ENCODE measurements at places on chromosomes 11 and 22.

GRCh38 chr11:47398011-47398410, 10.4 kb upstream of the SLC39A13 start:
- DNase-seq, result no peak

- DNase-seq, result peak; percentile 26
Observed at GRCh38 chr22:21450320-21450831, 16.8 kb upstream of the TMEM191C start.

DNA sequence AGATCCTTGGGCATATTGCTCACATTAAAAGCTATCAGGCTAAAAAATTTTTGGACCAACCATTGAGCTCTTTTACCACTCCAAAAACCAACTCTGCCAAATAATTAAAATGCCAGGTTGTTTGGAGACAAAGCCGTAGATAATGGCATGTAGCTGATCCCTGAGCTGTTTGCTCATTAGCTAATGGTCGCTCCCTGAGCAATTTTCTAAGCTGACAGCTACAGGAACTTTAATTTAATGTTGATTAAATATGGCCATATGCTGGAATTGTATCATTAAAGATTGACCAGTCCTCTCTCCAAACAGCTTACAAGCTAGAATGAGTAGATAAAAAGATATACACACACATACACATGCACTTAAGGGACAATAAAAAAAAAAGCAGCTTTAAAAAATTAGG, 216.2 kb upstream of the ARHGAP20 start:
- DNase-seq, result no peak

- DNase-seq, result peak; percentile 78
Observed at GRCh38 chr11:60924110-60924905, at the start of gene TMEM132A. Gene TMEM132A, plus strand, starts transcription at chr11:60924460. Its CDS starts 174 bp downstream, at chr11:60924634.

- no peak for DNase-seq
Observed at GRCh38 chr11:1854949-1855885, 2.3 kb downstream of the LSP1 start.

- DNase-seq, result peak; percentile 51
Observed at GRCh38 chr11:127017482-127017881, 16.9 kb upstream of the KIRREL3 start.

- DNase-seq, result no peak
Observed at GRCh38 chr11:80204021-80204420, 763.2 kb upstream of the TENM4 start.

DNA sequence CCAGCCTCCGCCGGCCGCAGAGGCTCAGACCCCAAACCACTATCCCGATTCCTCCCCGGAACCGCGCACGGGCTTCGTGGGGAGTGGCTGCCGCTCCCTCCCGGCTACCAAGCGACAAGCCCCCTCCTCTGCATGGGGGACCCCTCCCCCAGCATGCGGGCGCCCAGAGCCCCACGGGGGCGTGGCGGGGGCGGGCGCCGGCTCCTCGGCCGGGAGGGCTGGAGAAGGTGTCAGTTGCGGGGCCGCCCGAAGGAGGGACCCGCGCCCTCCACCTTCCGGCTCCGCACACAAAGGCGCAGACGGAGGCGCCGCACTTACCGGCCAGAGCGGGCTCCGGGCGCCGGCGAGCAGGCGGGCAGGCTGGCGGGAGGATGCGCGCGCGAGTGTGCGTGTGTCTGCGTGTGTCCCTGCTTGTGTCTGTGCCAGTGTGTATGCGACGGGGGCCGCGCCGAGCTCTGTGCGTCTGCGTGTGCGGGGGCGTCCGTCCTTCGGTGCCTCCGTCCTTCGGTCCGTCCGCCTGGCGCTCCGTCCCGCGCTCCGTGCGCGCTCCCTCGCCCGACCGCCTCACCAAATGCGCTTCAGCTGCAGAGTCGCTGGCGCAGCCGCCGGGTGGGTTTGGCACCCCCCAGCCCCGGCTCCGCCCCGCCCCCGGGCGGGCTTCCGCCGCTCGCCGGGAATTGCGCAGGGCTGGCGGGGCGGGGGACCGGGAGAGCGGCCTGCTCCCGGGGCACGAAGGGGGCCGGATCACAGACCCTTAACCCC, at the start of gene PTPN5:
Gene PTPN5, minus strand, starts transcription at position 592 of the 762 bp plus-strand sequence. CDS start 19,840 bp downstream, outside the sequence.
- DNase-seq, result peak; percentile 81

DNA sequence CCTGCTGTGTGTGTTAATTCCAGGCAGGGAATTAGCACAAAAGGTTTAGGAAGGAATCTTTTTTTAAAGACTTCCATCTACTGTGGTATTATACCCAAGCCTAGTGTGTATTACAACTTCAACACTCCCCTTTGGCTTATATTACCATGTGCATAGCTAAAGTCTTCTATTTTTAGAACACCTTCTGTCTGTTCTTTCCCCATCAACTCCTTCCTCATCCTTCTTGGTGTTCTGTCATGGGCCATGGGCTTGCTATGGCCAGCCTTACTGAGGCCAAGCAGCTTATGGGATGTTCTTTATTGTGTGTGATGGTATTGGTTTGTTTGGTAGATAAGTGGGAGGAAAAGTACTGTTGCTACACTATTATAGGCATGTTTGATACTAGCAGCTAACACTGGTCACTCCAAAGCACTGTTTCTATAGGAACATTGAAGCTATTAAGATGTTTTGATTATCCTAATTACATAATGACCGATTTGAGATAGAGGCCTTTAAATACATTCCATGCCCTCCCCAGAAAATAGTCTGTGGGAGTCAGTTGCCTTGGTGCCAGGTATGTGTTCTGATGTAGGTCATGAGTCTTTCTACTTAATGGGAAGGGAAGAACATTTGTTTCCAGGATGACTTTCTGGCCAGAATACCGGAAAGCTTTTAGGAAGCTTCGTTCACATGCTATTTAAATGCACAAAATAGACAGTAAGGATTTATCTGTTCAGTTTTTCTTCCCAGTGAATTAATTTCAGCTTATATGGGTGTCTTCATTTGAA, 16.5 kb downstream of the MCAM start:
- no peak for DNase-seq

- no peak for DNase-seq
Observed at GRCh38 chr22:47292546-47293320, 530.3 kb downstream of the TBC1D22A start.

DNA sequence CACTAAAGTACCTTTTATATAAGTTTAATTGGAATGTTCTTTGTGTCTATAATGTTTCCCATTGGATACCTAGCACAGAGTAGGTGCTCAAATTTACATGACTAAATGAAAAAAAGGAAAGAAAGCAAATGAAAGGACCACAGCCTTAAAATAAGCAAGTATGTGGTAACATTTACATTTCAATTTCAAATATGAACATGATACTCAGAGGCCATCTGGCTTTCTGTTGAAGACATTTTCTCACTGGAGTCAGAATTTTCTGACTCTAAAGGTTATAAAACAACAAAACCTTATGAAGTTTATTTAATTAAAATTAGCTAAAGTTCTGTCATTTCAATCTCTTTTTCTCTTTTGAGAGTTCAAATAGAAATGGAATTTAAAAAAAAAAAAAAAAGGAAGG, 904 bp upstream of the ANGPTL5 start:
- no peak for DNase-seq

DNA sequence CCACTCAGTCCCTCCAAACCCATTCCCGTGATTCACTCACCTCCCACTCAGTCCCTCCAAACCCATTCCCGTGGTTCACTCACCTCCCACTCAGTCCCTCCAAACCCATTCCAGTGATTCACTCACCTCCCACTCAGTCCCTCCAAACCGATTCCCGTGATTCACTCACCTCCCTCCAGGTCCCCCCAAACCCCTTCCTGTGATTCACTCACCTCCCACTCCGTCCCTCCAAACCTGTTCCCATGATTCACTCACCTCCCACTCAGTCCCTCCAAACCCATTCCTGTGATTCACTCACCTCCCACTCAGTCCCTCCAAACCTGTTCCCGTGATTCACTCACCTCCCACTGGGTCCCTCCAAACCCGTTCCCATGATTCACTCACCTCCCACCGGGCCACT, 639.6 kb downstream of the BRD1 start:
- DNase-seq, result no peak

- no peak for DNase-seq
Observed at GRCh38 chr11:12045914-12046635, 37.6 kb upstream of the DKK3 start.

DNA sequence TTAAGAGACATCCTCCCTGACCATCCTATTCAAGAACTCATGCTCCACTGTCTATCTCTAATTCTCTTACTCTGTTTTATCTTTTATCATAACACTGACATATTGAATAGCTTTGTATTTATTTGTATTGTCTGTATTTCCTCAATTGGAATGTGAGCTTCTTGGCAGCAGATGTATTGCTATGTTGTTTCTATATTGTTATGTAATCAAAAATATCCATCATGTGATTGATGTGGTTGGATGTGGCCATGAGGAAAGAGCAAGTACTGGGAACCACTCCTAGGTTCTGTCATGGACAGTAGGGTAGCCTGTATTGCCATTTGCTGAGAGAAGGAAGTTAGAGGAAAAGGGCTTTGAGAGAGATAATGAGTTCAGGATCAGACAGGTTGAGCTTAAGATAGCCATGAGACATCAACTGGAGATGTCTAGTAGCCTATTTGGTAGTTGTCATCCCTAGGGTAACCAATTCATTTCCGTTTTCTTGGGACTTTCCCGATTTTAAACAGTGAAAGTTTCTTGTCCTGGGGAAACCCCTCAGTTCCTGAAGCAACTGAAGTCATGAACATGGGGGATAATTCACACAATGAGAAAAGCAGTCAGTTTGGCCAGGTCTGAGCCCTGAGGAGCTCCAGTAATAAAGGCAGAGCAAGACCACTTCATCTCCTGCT, 404.5 kb downstream of the INSC start:
- DNase-seq, result no peak

- no peak for DNase-seq
Observed at GRCh38 chr11:2423157-2424025, 20.9 kb downstream of the TRPM5 start.

- peak; percentile 91 for DNase-seq
Observed at GRCh38 chr11:31825838-31826484, 14.8 kb upstream of the PAX6 start.

DNA sequence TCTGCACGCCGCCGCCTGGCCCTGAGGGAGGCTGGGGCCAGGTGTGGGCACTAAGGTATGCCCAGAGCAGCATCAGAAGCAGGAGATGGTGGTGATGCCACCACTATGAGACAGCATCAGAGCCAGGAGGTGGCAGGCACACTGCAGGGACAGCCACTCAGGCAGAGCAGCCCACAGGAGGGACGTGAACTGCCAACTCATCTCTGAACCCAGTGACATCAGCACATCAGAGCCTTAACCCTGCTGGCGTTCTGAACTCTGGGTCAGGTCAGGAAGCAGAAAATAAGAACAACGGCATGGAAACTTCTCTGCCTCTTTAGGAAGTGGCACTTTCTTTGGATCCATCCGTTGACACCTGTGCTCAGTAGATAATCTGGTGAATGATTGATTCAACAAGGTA, 14.7 kb upstream of the IFT27 start:
- DNase-seq, result no peak

DNA sequence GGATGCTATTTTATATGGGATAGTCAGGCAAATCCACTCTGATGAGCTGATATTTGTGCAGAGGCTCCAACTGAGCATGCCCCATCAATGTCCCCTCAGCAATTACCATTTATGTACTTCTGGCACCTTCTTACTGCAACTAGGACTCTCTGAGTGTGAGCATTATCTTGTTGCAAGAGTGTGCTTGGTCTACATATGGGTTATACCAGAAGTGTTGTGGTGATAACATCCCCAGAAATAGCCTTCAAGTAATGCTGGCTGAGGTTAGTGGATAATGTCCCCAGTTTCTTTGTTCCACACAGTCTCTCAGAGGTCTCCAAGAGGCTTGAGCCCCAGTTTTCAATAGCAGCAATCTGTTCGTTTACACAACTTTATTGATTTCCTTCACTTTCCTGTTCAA, 408.6 kb downstream of the JRKL start:
- DNase-seq, result no peak

DNA sequence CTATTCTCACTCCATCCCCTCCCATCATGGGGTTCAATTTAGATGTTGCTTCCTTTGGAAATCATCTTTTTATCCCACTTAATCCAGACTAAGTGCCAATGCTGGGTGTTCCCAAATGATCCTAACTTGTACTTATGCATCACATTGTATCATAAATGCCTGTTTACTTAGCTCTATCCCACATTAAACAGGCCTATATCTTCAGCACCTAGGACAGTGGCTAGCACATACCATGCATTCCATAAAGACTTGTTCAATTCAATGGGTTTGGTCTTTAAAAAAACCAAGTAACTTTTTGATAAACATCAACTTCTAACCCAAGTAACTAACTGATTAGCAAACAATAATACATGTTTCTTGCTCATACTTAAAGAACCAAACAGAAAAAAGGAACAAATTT, 40.6 kb downstream of the RSF1 start:
- DNase-seq, result no peak

- no peak for DNase-seq
Observed at GRCh38 chr22:36323855-36324331, 63.9 kb downstream of the MYH9 start.

GRCh38 chr11:63920126-63920938, 3.4 kb upstream of the RCOR2 start:
- DNase-seq, result peak; percentile 69

- DNase-seq, result no peak
Observed at GRCh38 chr22:40290516-40290915, 55.8 kb upstream of the ADSL start.

DNA sequence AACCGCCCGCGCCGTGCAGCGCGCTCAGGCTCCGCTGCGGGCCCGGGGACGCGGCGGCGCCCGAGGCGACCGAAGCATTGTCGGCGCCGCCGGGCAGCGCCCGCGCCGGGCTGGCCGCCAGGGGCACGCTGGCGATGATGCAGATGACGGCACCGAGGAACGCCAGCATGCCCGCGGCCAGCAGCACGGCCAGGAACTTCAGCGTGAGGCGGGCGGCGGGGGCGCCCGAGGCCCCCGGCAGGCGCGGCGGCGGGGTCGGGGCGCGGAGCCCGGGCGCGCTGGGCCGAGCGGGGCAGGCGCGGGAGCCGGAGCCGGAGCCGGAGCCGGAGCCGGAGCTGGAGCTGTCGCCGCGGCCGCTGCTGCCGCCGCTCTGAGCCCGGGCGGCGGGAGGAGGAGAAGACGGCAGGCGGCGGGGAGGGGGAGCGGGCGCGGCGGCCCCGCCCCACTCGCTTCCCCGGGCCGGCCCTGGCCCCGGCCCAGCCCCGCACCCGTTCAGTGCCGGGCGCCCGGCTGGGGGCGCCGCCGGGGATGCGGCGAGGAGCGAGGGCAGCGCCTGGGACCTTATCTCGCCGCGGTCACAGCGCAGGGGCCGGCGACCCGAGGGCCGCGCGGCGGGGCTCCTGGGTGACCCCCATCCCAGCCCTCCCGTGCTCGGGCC, at the start of gene NPTXR:
Gene NPTXR, minus strand, starts transcription at position 372 of the 658 bp plus-strand sequence.
- DNase-seq, result no peak

GRCh38 chr11:659532-660085, 22.5 kb downstream of the DRD4 start:
- no peak for DNase-seq
